Putamen (tissue), 1 donor: ENCODE measurements at places on chromosomes 7 and 10.
A peak's percentile ranks its signal among the peaks of the same experiment; 100 is the strongest.

DNA sequence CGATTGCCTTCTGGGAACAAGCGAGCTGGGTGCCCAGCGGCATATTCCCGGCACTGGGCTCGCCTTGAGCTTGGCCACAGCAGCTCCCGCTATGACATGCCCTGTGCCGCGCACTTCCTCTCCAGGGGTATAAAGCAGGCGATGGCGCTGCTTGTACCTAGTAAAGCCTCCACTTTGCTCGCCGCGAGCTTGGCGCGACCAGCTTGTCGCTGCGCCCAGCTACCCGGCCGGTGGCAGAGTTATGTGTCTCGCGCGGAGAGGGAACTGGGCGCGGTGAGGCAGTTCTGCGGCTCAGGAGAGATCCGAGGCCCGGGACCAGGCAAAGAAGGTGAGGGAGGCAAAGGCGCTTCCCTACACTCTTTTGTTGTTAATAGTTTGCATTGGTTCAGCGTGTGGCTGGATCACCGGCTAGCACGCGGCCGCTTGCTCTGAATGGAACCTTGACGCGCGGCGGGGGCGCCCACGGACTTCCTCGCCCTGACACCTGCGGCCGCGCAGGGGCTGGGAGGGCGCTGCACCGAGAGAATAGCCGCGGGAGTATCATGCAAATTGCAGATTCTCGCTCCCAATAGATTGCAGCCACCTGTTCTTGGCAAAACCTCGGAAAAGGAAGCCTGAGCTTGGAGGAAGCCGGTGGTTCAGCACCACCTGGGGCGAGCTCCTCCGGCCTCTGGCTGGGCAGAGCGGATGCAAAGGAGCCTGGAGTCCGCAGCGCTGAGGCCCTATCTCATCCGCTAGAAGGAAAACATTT lies 3.0 kb upstream of the BUB3 start:
- DNase-seq: no peak

GRCh38 chr7:107938456-107939250 lies 47.7 kb downstream of the DLD start:
- DNase-seq: no peak

DNA sequence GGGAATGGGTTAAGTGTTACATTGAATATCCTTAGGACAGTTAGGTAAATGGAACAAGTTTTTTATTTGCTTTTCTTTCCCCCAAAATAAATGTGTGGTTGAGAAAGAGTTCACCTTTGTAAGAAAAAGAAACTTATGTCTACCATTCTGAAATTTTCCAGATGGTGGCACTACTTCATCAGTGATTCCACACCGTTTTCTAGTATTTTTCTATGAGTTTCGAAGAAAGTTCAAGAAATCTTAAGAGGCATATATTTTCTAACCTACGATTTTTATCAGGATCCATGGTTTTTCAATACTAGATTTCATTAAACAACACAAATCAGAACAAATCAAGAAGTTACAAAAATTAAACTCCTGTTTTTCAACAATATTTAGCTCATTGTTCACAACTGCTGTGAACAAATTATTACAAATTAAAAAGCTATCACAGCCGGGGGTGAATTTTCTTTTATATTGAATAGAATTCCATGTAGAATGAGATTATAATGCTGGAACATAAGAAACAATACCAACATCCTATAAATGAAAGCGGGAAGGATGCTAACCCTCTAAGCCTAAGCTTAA lies 163.1 kb upstream of the NPVF start:
- peak; percentile 26 for DNase-seq

DNA sequence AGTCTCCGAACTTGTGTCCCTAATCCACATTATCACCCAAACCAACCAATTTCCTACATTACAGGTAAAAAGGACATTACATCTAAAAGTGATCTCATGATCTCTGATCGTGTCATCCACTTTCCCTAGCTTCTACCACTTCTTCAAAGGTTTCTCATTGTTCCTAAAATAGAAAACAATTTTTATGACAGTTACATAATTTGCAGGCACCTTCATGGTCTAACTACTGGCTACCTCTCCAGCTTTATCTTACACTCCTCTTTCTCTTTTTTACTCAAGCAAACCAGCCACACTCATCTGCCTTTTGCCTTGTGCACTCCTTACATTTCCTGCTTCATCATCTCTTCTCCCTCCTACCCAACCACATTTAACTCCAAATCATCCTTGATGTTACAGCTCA lies 886.7 kb upstream of the SORCS1 start:
- DNase-seq: no peak

GRCh38 chr10:47021850-47022249 lies 110.6 kb downstream of the PTPN20 start:
- no peak for DNase-seq

DNA sequence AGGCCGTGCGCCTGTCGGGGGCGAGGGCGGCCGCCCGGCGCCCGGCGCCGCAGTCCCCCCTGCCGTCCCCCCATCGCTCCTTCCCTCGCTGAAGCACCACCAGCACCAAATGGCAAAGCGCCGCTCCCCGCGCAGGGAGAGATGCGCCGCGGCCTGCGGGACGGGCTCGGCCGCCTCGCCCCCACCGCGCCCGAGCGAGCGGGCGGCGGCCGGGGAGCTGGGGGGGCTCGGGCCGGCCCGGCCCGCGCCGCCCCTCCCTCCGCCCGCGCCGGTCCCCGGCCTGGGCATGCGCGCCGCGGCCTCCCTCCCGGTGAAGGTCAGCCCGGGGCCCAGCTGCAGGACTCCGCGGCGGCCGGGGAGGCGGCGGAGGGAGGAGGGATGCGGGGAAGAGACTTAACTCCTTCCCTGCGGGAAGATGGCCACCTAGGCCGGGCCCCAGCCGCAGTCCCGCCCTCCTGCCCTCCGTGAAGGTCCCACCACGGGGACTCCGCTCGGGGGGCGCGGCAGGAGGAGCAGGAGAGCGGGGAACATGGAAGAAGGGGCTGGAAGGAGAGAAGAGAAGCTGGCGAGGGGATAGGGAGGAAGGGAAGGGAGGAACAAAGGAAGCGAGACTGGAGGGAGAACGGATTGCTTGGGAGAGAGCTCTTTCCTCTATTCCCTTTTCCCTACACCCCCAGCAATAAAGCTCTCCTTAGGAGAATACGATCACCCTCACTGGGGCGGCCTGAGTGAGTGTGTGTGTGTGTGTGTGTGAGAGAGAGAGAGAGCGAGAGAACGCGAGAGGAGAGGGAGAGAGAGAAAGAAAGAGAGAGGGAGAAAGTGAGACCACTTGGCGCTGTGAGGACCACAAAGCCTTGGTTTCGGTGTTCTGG lies 3.4 kb upstream of the SMARCD3 start:
- peak; percentile 80 for DNase-seq

- no peak for DNase-seq
Observed at GRCh38 chr10:78259391-78259790, 225.7 kb downstream of the RPS24 start.

DNA sequence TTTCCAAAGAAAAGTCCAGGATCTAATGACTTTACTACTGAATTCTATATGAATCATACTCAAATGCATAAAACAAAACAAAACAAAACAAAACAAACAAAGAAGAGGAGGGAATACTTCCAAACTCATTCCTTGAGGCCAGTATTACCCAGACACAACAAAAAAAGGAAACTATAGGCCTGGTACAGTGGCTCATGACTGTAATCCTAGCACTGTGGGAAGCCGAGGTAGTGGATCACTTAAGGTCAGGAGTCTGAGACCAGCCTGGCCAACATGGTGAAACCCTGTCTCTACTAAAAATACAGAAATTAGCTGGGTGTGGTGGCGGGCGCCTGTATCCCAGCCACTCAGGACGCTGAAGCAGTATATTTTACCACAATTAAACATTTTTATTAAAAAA lies 114.6 kb downstream of the NRBF2 start:
- DNase-seq: no peak

DNA sequence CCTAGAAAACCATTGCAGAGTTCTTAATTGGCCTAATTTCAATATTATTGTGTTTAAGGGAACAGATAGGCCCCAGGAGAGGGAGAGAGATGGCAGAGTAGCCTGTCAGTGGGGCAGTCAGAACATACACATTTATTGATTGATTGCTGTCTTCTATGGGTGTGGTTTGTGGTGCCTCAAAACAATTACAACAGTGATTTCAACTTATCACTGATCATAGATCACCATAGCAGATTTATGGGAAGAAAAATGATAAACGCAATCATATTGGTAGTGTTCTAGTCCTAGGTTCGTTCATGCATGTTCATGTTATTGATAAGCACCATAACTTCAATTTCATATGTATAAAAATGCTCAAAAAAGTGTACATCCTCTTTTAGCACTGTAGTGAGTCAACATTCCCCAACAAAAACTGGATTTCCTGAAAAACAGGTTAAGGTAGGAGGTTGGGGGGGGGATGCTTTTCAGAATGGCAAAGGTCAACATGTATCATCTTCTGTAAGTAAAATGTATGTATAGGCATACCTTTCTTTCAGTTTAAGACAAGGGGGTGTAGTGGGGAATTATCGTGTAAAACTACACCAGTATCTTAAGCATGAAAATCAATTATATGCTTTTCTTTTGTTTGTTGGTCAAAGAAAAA lies 1.1 kb upstream of the TNKS2 start:
- DNase-seq: no peak

GRCh38 chr7:94662548-94662947 lies 6.6 kb upstream of the SGCE start:
- no peak for DNase-seq

- no peak for DNase-seq
Observed at GRCh38 chr7:7820409-7820808, 102.0 kb upstream of the RPA3 start.

GRCh38 chr10:218798-219197 lies 83.5 kb downstream of the ZMYND11 start:
- no peak for DNase-seq

DNA sequence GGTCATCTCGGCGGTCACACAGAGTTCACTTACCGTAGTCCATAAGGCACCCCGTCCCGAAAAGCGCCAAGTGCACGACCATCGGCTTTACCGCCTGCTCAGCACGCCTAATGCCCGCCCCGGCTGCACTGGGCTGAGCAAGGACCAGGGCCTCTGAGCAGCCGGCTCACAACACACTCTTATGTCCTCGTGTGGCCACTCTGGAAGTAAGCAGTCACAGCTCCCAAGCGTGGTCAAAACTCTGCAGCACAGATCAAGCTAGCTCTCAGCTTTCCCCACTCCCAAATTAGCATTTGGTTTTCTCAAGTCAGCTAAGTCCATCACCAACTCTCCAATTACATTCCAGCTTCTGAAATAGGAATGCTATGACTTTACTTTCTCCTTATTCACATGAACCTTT lies 57.7 kb downstream of the MAD1L1 start:
- DNase-seq: no peak

- DNase-seq: no peak
Observed at GRCh38 chr7:141916099-141916498, at the start of gene OR9A4. OR9A4 (plus strand) TSS chr7:141916399; CDS start chr7:141918876, 2,477 bp downstream.

DNA sequence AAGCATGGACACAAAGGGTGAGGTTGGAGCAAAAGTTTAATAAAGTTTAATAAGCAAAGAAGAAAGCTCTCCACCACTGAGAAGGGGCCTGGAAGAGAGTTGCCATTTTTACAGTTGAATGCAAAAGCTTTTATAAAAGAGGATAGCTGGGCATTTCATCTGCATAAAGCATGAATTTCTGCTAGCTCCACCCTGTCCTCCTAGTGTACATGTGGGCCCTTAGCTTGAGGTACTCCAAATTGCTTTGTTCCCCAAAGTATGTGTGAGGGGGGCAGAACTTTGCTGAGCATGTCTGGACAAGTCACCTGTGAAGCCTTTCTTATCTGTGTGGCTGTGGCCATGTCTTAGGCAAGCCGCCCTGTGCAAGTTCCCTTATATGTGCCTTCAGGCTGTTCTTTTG lies 22.6 kb upstream of the CROT start:
- DNase-seq: no peak

DNA sequence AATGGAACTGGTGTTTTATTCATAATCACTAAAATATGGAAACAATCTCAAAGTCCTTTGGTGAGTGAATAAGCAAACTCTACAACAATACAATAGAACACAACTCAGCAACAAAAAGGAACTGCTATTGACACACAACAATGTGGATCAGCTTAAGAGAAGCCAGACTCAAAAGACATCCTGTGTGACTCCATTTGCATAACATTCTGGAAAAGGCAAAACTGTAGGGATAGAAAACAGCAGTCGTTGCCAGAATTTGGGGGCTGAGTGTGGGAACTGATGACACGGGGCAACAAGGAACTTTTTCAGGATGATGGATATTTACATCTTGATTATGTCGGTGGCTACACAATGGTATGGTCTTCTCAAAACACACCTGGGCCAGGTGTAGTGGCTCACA lies 32.4 kb upstream of the SVIL start:
- DNase-seq: no peak

GRCh38 chr10:109426987-109427386 lies 496.3 kb downstream of the XPNPEP1 start:
- DNase-seq: no peak

- no peak for DNase-seq
Observed at GRCh38 chr7:113824117-113824823, 94.5 kb downstream of the PPP1R3A start.
